ENCODE measurements at places on chromosomes 13 and 19. TPM values are rescaled to one million over a fixed set of nuclear protein-coding genes. Genes with fewer than 3 reads are reported as not detected.

- DNase-seq, result no peak
- no peaks in the 10 kb centered on the region for H3K36me3 ChIP-seq
Measured at GRCh38 chr13:74977498-74977897, 504.5 kb downstream of the TBC1D4 start.

- peak overlapping the region; percentile 89 for H3K27ac ChIP-seq
- peak overlapping the region; percentile 95 for H3K4me3 ChIP-seq
- DNase-seq, result no peak
- H3K4me1 ChIP-seq, result peaks cover 20% of the 10 kb centered on the region
Measured at GRCh38 chr13:112588490-112589297, 741 bp upstream of the TUBGCP3 start.

- peaks cover 5% of the 10 kb centered on the region for H3K4me1 ChIP-seq
- no peak overlapping the region for H3K27ac ChIP-seq
- no peak overlapping the region for H3K4me3 ChIP-seq
- H3K27me3 ChIP-seq, result no peaks in the 10 kb centered on the region
- DNase-seq, result no peak
Measured at GRCh38 chr19:1828279-1829238, 16.5 kb upstream of the ATP8B3 start.

DNA sequence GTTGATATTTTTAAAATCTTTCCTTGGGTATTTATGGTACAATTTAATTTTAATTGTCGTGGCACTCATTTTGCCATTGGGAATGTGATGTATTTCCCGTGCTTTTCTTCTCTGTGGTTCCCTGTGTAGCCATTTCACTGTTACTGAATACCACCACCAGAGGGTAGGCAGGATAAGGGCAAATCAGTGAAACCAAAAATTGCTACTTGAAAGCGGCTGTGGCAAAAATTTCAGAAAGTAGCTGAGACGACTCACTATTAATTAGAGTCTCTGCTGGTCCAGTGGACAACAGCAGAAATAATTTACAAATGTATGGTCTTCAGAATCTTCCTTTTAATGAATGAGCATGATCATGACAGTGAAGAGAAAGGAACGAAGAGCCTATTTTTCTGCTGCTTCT is 34.4 kb upstream of the MIR17HG start:
- H3K36me3 ChIP-seq, result no peaks in the 10 kb centered on the region
- no peak for DNase-seq
- H3K27me3 ChIP-seq, result no peaks in the 10 kb centered on the region
- H3K27ac ChIP-seq, result no peak overlapping the region

- H3K36me3 ChIP-seq, result no peaks in the 10 kb centered on the region
- H3K27ac ChIP-seq, result peak within 1 kb of the TSS; percentile 49
- no peak for DNase-seq
Measured at GRCh38 chr19:48393559-48394330, at the start of gene GRIN2D. TSS of gene GRIN2D (plus strand) at chr19:48393668. CDS start at chr19:48398393, 4,725 bp downstream.

GRCh38 chr13:95784161-95784899 is 107.4 kb downstream of the DNAJC3 start:
- no peaks in the 10 kb centered on the region for H3K27me3 ChIP-seq
- peaks cover 28% of the 10 kb centered on the region for H3K4me1 ChIP-seq
- peak overlapping the region; percentile 95 for H3K27ac ChIP-seq

DNA sequence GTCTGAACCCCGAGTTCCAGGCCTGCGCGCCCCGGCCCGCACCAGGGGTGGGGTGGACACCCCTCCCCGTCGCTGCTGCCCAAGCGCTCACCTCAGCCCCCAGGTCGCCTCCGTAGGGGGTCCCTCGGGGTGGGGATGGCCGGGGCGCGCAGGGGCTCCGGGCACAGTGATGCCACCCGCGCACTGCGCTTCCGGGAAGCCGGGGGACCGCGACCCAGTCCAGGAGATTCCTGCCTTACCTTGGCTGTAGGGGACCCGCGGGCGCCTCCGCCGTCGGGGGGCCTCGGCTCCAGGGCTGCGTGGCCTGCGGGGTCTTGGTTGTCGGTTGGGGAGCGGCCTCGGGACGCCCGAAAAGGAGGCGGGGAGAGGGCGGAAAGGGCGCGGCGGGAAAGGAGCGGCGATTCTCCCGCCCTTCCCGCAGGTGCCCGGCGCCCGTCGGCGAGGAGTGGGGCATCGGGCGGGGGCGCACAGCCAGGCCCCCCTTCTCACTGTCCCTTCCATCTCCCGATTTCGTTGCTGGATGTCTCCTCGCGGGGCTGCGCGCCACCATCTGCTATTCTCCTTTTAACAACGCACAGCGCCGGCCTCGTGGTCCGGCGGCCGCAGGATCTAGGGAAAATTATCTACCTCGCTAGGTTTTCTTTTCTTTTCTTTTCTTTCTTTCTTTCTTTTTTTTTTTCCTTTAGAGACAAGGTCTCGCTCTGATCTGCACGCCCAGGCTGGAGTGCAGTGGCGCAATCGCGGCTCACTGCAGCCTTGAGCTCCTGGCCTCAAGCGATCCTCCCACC is at the start of gene KEAP1:
Gene KEAP1, minus strand, starts transcription at position 355 of the 788 bp plus-strand sequence. CDS start 3,323 bp downstream, outside the sequence.
- no peak for DNase-seq
- H3K4me3 ChIP-seq, result peak within 1 kb of the TSS; percentile 80
- no peaks in the 10 kb centered on the region for H3K27me3 ChIP-seq
- peak within 1 kb of the TSS; percentile 81 for H3K27ac ChIP-seq
- H3K4me1 ChIP-seq, result peaks cover 28% of the 10 kb centered on the region
- peaks cover 12% of the 10 kb centered on the region for H3K36me3 ChIP-seq

DNA sequence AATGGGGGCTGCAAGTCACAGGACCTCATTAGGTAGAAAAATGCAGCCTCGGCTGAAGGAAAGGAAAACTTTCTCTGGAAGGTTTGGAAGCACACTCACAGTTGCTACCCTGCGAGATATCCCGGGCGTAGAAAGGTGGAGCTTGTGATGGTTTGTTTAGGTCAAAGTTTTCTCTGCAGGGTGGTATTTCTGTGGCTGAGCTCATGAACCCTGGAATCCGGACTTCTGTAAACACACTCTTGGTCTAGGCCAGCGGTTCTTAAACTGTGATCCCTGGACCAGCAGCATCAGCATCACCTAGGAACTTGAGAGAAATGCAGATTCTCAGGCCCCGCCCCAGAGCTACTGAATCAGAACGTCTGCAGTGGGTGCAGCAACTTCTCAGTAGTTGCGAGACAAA is 3.3 kb upstream of the SLC15A1 start:
- H3K27me3 ChIP-seq, result peaks cover 45% of the 10 kb centered on the region
- H3K27ac ChIP-seq, result no peak overlapping the region
- no peak overlapping the region for H3K4me3 ChIP-seq
- peaks cover 3% of the 10 kb centered on the region for H3K36me3 ChIP-seq

- peaks cover 5% of the 10 kb centered on the region for H3K4me1 ChIP-seq
- no peak overlapping the region for H3K27ac ChIP-seq
- no peaks in the 10 kb centered on the region for H3K27me3 ChIP-seq
- H3K36me3 ChIP-seq, result peaks cover 19% of the 10 kb centered on the region
- peak; percentile 40 for DNase-seq
Measured at GRCh38 chr13:112851107-112852038, 117.6 kb upstream of the MCF2L start.

GRCh38 chr19:42052241-42052863 is 17.7 kb downstream of the GRIK5 start:
- H3K27ac ChIP-seq, result no peak overlapping the region
- peaks cover 2% of the 10 kb centered on the region for H3K36me3 ChIP-seq
- DNase-seq, result no peak
- no peak overlapping the region for H3K4me3 ChIP-seq

DNA sequence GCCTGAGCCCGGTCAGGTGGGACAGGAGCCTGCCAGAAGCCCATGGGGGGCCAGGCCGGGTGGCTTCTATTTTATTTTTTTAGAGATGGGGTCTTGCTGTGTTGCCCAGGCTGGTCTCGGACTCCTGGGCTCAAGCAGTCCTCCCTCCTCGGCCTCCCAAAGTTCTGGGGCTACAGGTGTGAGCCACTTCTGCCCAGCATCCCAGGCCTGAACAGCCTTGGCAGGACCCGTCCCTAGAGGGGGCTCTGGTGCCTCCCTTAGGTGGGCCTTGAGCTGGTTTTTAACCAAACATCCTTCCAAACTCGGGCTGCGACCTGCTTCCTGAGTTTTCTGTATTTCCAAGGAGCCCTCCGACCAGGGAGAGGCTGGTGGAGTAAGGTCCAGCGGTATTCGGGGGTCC is 10.5 kb downstream of the COMP start:
- no peak for DNase-seq
- H3K27ac ChIP-seq, result no peak overlapping the region
- H3K36me3 ChIP-seq, result peaks cover 1% of the 10 kb centered on the region
- peaks cover 15% of the 10 kb centered on the region for H3K4me1 ChIP-seq
- peaks cover 8% of the 10 kb centered on the region for H3K27me3 ChIP-seq

- H3K36me3 ChIP-seq, result peaks cover 12% of the 10 kb centered on the region
- no peak overlapping the region for H3K4me3 ChIP-seq
- peaks cover 22% of the 10 kb centered on the region for H3K27me3 ChIP-seq
- DNase-seq, result no peak
- H3K4me1 ChIP-seq, result peaks cover 7% of the 10 kb centered on the region
Measured at GRCh38 chr19:17021328-17021727, 5.3 kb downstream of the CPAMD8 start.

DNA sequence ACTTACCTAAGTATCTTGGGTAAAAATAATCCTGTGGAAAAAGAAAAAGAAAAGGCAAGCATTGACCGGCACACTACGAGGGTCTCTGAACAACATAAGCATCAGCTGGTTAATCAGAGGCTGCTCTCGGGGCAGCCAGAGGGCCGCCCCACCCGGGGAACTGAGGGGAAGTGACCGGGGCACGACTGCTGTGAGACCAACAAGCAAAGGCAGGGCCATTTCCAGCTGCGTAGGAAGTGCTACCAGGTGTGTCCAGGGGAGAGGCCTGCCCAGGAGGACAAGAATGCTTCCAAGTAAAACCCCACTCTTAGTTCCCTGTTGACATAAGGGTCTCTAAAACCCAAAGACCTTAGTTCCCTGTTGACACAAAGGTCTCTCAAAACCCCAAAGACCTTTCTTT is 15.9 kb downstream of the GAS6 start:
- H3K27ac ChIP-seq, result no peak overlapping the region
- no peak overlapping the region for H3K4me3 ChIP-seq
- H3K4me1 ChIP-seq, result peaks cover 14% of the 10 kb centered on the region
- DNase-seq, result no peak
- H3K27me3 ChIP-seq, result no peaks in the 10 kb centered on the region

DNA sequence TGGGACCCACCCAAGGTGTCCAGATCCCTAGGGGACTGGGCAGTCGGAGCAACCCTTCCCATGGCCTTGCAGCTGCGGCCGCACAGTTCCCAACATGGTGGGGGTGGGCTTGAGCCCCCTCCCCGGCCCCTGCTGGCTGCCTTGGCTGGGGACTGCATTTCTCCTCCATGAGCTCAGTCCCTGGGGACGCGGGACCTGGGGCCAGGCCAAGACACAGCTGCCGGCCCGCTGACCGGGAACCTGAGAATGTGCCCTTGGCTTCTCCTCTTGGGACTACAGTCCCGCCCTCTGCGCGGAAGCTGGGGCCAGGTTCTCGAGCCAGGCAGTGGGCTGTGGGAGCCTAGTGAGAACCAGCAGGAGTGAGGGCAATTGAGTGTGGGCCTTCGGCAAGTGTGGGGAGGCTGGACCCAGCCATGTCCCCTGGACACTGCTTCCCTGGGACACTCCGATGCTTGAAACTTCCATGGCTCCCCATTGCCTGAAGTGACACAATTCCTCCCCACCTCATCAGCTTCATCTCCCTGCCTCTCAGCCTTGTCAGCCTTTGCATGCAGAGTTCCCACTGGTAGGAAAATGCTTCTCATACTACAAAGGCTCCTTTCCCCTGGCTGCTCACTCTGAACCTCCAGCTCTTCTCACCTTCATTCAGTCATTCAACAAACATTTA is 13.1 kb upstream of the NOTCH3 start:
- no peak overlapping the region for H3K4me3 ChIP-seq
- H3K27ac ChIP-seq, result peak overlapping the region; percentile 84
- no peak for DNase-seq

GRCh38 chr13:44484562-44485138 is 91.5 kb downstream of the TSC22D1 start:
- DNase-seq, result no peak
- no peaks in the 10 kb centered on the region for H3K27me3 ChIP-seq
- H3K4me1 ChIP-seq, result peaks cover 30% of the 10 kb centered on the region
- no peak overlapping the region for H3K4me3 ChIP-seq
- H3K27ac ChIP-seq, result no peak overlapping the region

DNA sequence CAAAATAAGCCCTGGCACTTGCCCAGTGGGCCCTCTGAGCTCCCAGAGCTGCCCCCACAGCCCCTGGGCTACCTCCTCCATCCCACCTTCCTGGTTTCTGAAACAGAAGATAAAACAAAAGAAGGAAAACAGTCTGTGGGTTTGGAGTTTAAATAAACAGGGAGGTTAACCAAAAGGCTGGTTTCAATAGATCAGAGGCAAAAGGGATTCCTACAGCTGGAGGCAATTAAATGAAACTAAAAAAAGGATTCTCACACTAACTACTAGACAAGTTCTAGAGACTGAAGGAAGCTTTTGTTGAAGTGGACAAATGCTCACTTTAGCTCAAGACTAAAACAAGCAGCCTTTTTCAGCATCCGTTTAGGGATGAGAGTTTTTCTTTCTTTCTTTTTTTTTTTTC is 569.8 kb downstream of the FGF9 start:
- peaks cover 10% of the 10 kb centered on the region for H3K4me1 ChIP-seq
- H3K27me3 ChIP-seq, result peaks cover 6% of the 10 kb centered on the region
- DNase-seq, result no peak
- H3K36me3 ChIP-seq, result peaks cover 2% of the 10 kb centered on the region
- H3K4me3 ChIP-seq, result no peak overlapping the region

GRCh38 chr19:4288091-4288777 is 9.2 kb downstream of the SHD start:
- H3K27me3 ChIP-seq, result peaks cover 31% of the 10 kb centered on the region
- no peaks in the 10 kb centered on the region for H3K36me3 ChIP-seq
- no peak overlapping the region for H3K27ac ChIP-seq
- no peak for DNase-seq
- H3K4me3 ChIP-seq, result no peak overlapping the region

DNA sequence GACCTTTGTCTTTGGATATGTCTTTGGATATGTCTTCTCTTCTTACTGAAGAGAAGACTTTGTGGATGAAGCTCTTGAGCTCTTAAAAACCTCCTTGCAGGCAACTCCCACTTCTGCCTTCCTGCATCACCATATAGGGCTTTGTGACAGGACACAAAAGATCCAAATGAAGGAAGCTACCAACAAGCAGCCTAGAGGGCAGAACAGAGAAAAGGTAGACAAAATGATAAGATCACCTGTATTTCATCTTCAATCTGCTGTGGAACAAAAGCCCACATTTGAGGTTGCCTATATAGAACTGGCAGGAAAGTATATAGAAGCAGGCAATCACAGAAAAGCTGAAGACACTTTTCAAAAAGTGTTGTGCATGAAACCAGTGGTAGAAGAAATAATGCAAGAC is 42.5 kb downstream of the N4BP2L1 start:
- no peaks in the 10 kb centered on the region for H3K36me3 ChIP-seq
- no peak overlapping the region for H3K4me3 ChIP-seq
- DNase-seq, result no peak

The FCAR gene
- not detected for total RNA-seq

The ZNF749 gene
- total RNA-seq, result 10.3 TPM

The RHPN2 gene
- total RNA-seq, result 5.4 TPM

The ZNF835 gene
- total RNA-seq, result not detected

The C1QTNF9B gene
- not detected for total RNA-seq

The IGFL3 gene
- total RNA-seq, result 1.1 TPM

The GPC6 gene
- total RNA-seq, result 111 TPM

The SIGLEC12 gene
- total RNA-seq, result not detected

The PINLYP gene
- total RNA-seq, result 0.51 TPM

The ZNF43 gene
- total RNA-seq, result 7.9 TPM
